Natural killer cell (primary cell): ENCODE measurements at places on chromosomes 2 and 18. TPM values are rescaled to one million over a fixed set of nuclear protein-coding genes. Genes with fewer than 3 reads are reported as not detected.

CDC42EP3 gene
- total RNA-seq = 73.9 TPM

CMPK2 gene
- 5.8 TPM for total RNA-seq

GKN2 gene
- not detected for total RNA-seq

POMC gene
- total RNA-seq = 6.6 TPM

ABCG8 gene
- not detected for total RNA-seq

SRD5A2 gene
- total RNA-seq = not detected

MCM6 gene
- total RNA-seq = 12.6 TPM

IL36G gene
- total RNA-seq = not detected

- no peak for DNase-seq
Measured at GRCh38 chr2:200318940-200319435, 12.5 kb downstream of the SPATS2L start.

- DNase-seq = no peak
Measured at GRCh38 chr18:26255695-26256622, 29.7 kb downstream of the TAF4B start.

GRCh38 chr2:83665894-83666293 is 793.2 kb downstream of the SUCLG1 start:
- no peak for DNase-seq

DNA sequence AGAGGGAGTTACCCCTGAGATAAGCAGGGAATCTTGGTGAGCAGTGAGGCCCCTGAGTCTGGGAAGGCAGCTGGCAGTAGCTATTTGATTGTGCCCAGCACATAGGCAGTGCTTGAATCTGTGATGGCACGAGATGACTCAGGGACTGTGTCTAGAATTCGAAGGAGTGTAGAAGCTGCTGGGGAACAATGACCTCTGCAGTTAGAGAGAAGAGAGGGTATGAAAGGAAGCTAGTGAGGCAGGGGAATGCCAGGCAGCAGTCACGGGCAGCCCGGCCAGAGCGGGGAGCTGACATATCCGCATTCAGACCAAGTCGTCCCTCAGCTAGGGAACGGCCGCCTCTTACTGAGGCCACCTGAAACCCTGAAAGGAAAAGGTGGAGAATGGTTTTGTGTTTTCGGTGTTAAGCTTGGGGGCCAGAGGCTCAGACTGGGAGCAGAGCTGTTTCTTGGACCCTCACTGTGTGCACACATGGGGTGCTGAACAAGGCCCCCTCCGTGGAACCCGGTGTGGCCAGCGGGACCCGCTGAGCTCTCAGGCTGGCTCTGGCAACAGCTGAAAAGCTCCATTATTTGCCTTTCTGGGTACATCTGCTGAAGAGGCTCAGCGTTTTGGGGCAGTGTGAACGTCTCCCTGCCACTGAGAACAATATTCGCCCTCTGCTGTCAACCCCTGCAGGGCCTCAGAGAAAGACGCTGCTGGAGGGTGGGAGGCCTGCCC is 32.9 kb downstream of the ARHGEF4 start:
- DNase-seq = no peak

GRCh38 chr18:76823587-76824011 is 1.2 kb downstream of the ZNF236 start:
- DNase-seq = no peak

DNA sequence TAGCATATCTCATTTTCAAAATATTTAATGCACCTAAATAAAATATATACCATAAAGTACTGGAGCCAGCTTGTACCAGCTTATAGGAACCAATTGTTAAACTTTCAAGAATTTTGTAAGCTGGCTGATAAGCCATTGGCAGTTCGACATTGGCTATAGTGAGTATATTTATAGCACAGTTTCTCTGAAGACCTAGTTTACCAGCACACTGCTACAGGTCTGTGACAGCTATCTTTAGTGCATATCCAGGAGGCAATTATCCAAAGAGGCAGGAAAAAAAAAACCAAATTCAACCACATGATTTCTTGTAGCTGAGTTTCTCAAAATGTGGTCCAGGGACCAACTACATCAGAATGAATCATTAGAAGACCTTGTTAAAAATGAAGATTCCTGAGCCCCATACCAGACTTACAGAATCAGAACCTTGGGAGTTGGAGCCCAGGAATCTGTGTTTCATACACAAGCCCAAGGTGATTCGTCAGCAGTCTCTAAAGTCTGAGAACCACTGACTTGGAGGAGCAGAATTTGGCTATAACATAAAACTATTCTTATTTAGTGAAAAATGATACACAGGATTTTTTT is 279.0 kb upstream of the NRP2 start:
- no peak for DNase-seq

DNA sequence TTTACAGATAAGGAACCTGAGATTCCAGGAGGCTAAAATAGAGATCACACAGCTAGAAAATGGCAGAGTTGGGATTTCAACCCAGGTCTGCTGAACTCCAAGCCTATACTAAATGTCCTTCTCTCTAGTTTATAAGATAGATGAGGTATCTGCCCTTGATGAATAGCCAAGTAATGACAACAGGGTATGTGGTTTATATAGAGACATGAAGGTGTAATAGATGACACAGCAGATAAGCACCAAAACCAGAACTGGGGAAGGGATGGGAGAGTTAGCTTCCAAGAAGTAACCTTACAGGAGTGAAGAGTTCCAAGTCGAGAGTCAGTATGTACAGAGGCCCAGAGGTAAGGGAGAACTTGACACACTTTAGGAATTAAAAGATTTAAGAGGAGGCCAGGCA is 104.7 kb upstream of the UBXN4 start:
- DNase-seq = no peak

DNA sequence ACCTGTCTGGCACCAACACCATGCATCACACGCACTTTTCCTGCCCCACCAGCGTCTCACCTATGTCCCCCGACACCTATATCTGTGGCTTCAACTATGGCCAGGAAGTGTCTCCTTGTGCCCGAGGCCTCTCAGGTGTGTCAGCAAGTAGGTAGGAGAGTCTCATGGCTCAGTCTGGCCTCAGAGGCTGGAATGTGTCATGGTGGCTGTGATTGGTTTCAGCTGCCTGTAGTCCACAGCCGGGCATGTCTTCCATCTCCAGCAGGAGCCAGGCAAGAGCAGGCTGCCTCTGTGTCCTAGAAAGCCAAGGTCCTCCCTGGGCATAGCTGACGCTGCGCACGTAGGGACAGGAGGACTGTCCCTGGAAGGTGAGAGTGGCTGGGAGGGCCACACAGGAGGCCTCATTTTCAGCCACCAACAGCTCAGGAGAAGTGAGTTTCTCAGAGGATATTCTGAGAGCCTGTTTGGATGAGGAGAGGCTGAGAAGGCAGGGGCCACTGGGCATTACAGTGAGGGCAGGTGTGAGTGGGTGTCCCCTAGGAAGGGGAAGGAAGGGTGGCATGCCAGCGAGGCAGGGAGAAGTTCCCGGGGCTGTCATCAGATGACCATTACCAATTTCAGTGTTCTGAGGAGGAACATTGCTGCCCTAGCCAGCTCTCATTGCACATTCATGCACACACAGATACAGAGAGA is 47.2 kb downstream of the SDC1 start:
- DNase-seq = no peak

DNA sequence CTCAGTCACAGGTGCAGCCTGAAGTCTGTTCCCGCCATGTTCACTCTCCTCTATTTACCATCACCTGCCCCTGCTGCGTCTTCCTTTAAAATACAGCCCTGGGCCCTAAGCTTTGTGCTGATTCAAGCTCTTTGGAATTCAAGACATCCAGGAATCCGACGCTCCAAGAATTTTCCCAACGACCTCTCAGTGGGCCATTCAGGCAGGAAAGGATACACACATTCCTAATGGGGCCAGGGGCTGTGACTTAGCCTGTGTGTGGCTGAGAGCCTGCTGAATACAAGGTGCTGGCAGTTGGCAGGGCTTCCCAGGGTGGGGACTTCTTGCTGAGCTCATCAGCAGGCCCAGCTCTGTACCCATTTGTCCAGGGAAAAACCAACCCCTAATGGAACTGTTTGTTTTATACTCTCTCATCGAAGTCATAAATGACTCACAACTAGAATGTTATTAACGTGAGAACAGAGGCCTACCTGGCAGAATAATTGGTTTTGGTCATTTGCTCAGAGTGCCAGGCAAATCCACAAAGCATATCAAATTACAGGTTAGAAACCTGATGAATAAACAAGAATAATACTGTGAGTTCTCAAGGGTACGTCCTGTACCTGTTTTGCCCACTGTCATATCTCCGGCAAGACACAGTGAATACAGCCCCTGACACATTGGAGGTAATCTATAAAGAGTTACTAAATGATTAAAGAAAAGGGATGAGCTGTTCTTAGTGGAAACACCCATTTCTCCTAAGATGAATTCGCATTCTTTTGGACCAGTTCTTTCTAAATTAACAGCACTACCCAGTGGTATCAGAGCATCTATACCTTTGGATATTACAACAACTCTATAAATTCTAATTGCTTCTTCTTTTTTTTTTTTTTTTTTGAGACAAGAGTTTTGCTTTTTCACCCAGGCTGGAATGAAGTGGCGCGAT is 12.6 kb upstream of the KCMF1 start:
- no peak for DNase-seq

GRCh38 chr2:230984393-230985220 is 11.3 kb upstream of the SPATA3 start:
- DNase-seq = peak; percentile 36

DNA sequence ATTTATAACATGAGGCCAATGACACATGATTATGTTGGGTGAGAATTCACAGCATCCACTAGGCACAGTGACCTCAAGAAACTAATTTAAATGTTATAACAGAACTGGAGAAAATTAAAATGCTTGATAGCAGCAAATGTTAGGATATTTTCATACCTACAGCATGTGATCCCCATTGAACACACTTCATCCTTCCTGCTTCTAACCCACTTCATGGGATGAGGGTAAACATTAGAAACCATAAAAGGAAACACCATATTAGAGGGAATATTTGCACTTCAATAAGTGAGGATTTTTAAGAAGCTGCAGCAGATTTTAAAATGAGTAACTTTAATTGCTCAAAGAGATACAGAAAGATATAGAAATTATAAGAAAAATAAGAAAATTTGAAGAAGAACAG is 117.1 kb downstream of the FSHR start:
- DNase-seq = no peak

- no peak for DNase-seq
Measured at GRCh38 chr2:129334696-129335410, 644.6 kb upstream of the RAB6C start.

GRCh38 chr2:150214626-150215025 is 272.8 kb downstream of the RND3 start:
- DNase-seq = no peak

GRCh38 chr2:111705711-111706336 is 178.2 kb downstream of the ANAPC1 start:
- no peak for DNase-seq

DNA sequence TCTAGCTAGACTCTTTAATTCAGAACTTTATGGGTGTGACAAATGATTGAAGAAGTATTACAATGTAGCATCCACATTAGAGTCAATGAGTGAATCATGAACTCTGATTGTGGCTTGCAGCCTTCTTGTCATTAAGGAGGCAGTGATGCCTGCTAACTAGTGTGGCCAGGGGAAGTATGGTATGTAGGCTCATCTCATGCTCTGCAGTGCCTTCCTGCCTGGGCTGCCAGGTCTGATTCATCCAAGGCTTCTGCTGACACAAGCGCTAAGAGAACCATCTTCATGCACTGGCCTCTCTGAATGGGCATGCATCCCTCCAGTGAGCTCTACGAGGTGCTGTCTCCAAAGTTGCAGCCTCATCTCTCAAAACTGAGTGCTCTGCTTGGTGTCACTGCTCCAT is 144.3 kb downstream of the MTCL1 start:
- DNase-seq = no peak

GRCh38 chr2:182064019-182064778 is 78.5 kb downstream of the PPP1R1C start:
- DNase-seq = no peak

- DNase-seq = peak; percentile 9
Measured at GRCh38 chr18:34729264-34729663, 19.2 kb downstream of the DTNA start.

GRCh38 chr2:239255218-239255617 is 145.6 kb downstream of the HDAC4 start:
- no peak for DNase-seq
